ENCODE measurements at places on chromosomes 12 and 14. TPM values are rescaled to one million over a fixed set of nuclear protein-coding genes. Genes with fewer than 3 reads are reported as not detected.

CHFR gene
- 85.4 TPM for polyA plus RNA-seq

SENP1 gene
- polyA plus RNA-seq = 6.6 TPM

CD69 gene
- polyA plus RNA-seq = 222 TPM

KRT2 gene
- 26.4 TPM for polyA plus RNA-seq

SLCO1B1 gene
- not detected for polyA plus RNA-seq

PABPN1 gene
- polyA plus RNA-seq = 164 TPM

KCNA1 gene
- 4.0 TPM for polyA plus RNA-seq

PTGER2 gene
- polyA plus RNA-seq = 1.4 TPM

FGF6 gene
- polyA plus RNA-seq = not detected

TAS2R7 gene
- not detected for polyA plus RNA-seq

HOXC4 gene
- 0.37 TPM for polyA plus RNA-seq

IGF1 gene
- 5.7 TPM for polyA plus RNA-seq

DDX54 gene
- polyA plus RNA-seq = 49.8 TPM

KRT82 gene
- polyA plus RNA-seq = 0.34 TPM

TMEM229B gene
- polyA plus RNA-seq = 6.6 TPM

RHEBL1 gene
- 1.6 TPM for polyA plus RNA-seq

RD3L gene
- not detected for polyA plus RNA-seq

KRT75 gene
- 6.8 TPM for polyA plus RNA-seq

PCED1B gene
- 7.7 TPM for polyA plus RNA-seq

PLEKHD1 gene
- 0.30 TPM for polyA plus RNA-seq

GPRC5D gene
- polyA plus RNA-seq = 0.05 TPM

SLCO1C1 gene
- polyA plus RNA-seq = 0.25 TPM

ATP2A2 gene
- 37.6 TPM for polyA plus RNA-seq

GARIN6 gene
- polyA plus RNA-seq = 0.02 TPM

SOCS4 gene
- polyA plus RNA-seq = 12.9 TPM

PKP2 gene
- 13.7 TPM for polyA plus RNA-seq

ADAM21 gene
- 0.09 TPM for polyA plus RNA-seq

SLC38A2 gene
- 137 TPM for polyA plus RNA-seq

KRT74 gene
- 0.34 TPM for polyA plus RNA-seq

RPS29 gene
- polyA plus RNA-seq = 5,388 TPM

RTL1 gene
- 0.02 TPM for polyA plus RNA-seq

RHOJ gene
- 6.0 TPM for polyA plus RNA-seq

AGAP2 gene
- polyA plus RNA-seq = 15.5 TPM

TRAFD1 gene
- polyA plus RNA-seq = 25.7 TPM

CAPZA3 gene
- polyA plus RNA-seq = 0.05 TPM

IL22 gene
- 1.1 TPM for polyA plus RNA-seq

ANKRD33 gene
- polyA plus RNA-seq = 0.02 TPM

ATP5F1B gene
- polyA plus RNA-seq = 263 TPM

POLR3B gene
- polyA plus RNA-seq = 4.5 TPM

MANSC4 gene
- polyA plus RNA-seq = 0.11 TPM

KERA gene
- 0.09 TPM for polyA plus RNA-seq

HOXC9 gene
- polyA plus RNA-seq = 0.43 TPM

SLC5A8 gene
- 0.55 TPM for polyA plus RNA-seq

VASH1 gene
- polyA plus RNA-seq = 6.1 TPM

KCNJ8 gene
- 3.5 TPM for polyA plus RNA-seq

ITPR2 gene
- polyA plus RNA-seq = 8.8 TPM

NPFF gene
- polyA plus RNA-seq = 3.7 TPM

SLC6A12 gene
- 1.6 TPM for polyA plus RNA-seq

Data from thymus (tissue), 14 donors.